ENCODE measurements at places on chromosomes 7 and 10. TPM values are rescaled to one million over a fixed set of nuclear protein-coding genes. Genes with fewer than 3 reads are reported as not detected.

Gene DENND11
- 36.5 TPM for total RNA-seq

DNA sequence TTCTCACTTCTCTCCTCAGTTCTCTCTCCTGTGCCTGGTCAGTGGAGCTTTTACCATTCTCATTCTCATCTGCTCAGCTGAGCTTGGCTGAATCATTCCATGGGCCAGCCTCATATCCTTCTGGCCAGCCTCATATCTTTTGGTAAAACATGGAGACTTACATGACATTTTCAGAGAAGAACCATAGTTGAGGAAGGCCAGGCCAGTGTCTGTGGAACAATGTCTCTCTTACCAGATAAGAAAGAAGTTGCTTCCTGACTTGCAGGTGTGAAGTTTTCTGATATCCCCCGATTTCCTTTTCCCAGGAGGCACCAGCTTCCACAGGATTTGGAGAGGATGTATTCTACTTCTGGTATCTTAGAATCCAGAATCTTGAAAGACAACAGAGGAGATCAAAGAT is 24.7 kb downstream of the ST7 start:
- no peak for DNase-seq

DNA sequence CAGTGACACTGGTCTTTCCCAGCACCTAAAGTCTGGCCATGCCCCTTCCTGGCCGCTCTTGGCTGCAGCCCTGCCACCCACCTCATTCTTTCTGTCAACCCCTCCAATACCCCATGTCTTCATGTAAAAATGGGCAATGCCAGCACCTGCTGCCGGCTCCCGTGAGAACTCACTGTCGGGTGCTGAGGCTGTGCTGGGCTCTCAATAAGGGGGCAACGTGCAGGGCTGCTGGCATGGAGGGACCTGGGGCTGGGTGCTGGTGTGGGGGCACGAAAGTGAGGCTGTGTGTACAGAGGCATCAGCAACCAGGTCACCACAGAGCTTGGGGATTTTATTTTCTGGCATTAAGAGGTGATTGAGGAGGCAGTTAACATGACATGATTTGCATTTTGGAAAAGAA is 65.3 kb downstream of the ALOX5 start:
- DNase-seq = no peak

DNA sequence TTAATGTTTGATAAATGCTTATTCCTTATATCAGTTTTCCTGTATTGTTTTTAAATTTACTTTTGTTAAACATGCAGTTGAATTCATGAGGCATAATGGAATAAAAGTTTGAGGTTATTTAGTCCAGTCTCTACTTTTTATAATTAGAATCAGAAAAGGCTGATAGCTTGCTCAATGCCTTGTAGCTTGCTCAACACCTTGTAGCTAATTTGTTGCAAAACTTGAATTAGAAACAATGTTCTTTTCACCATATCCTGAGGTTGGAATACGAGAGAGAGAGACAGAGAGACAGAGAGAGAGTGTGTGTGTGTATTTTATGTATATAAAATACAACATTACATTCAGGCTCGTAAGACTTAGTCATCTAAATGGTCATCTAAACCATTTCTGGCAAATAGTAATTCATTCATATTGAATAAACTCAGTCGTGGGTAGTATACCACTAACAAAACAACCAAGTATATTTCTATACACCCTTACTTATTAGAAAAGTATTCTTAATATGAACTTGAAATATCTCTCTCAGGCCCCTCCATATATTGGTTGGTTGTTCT is 243.5 kb downstream of the ADK start:
- DNase-seq = no peak

DNA sequence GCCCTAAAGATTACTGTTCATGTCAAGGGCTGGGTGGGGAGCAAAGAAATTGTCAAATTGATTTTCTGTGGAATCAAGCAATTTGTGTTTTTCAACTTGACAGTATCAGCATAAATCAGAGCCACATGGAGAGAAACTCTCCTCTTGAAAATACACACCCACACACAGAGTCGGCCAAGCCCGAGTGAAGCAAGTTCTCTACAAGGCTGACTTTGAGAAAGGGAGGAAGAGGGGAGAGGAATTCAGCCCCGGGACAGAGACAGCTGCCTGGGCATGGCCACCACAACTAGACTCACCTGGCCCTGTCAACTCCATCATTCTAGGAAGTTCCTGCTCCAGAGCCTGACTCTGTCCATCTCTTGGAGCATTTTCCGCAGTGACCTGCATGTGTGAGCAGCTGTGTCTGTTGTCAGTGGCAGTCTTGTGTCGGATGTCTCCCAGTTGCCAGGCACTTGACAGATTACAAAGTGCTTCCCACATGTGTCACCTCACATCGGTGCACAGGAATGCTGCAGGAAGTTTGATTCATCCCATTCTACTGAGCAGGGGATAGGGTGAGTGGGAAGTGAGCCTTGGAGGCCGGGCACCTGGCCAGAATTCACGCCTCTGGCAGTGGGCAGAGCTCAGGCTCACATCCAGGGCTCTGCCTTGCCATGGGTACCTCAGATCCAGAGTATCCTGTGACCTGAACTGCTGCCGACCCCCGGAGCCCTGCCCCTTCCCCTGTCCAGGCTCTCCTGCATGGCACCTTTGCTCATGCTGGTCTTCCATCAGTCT is 37.9 kb downstream of the ADAM12 start:
- DNase-seq = no peak

Gene GTF2IRD1
- 16.7 TPM for total RNA-seq

Gene ZFYVE27
- 46.4 TPM for total RNA-seq

GRCh38 chr10:19499291-19499770 is 316.9 kb upstream of the PLXDC2 start:
- no peak for DNase-seq

GRCh38 chr7:80815733-80816132 is 103.1 kb downstream of the SEMA3C start:
- no peak for DNase-seq

DNA sequence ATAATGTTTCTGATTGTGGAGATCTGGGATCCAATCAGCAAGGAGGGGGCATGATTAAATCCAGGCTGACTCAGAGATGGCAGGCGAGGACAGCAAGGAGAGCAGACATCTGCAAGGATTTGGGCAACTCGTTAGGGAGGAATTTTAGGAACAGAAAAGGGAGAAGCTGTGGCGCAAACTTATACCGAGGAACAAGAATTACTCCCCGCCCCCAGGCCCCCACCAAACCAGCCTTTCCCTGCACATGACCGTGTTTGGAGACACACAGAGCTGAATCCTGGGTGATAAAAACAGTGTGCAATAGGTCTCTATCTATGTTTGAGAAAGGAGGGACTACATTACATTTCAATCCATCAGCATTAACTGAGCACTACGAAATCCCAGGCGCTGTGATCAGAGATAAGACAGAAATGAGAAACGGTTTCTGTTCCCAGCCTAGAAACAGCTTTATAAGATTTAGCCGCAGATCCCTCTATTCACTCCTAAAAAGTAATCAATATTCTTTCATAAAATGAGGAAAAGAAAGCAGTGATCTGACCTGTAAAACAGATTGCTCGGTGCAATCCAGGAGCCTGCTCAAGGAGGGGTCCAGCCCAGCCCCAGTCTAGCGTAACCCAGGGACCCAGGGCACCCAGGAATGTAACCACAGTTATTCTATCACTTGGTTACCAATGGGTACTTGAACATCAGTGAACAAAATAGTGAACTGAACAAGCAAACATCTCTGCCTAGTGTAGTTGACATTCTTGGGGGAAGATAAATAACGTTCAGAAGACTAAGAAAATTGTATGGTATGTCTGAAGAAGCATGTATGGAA is 37.2 kb upstream of the RAPGEF5 start:
- no peak for DNase-seq

DNA sequence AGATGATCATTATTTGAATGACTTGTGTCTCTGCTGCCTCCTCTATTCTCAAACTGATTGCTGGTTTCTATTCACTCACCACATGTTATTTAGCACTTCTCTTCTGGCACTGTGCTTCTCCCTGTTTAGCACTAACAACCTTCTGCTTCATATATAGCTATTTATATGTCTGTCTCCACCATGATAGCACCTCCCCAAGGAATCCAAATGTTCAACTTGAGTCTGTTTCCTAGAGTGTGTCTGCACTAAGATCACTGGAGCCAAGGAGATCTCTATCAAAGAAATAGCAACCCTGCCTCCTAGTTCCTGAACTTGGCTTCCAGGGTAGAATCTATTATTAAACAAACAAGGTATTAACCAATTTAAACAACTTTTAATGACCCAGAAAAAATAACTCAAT is 104.5 kb downstream of the CYP26A1 start:
- no peak for DNase-seq

GRCh38 chr7:48497521-48497920 is 326.3 kb downstream of the ABCA13 start:
- no peak for DNase-seq

Gene TCAF2
- 3.4 TPM for total RNA-seq

GRCh38 chr10:62831346-62831745 is 15.2 kb upstream of the EGR2 start:
- DNase-seq = no peak

DNA sequence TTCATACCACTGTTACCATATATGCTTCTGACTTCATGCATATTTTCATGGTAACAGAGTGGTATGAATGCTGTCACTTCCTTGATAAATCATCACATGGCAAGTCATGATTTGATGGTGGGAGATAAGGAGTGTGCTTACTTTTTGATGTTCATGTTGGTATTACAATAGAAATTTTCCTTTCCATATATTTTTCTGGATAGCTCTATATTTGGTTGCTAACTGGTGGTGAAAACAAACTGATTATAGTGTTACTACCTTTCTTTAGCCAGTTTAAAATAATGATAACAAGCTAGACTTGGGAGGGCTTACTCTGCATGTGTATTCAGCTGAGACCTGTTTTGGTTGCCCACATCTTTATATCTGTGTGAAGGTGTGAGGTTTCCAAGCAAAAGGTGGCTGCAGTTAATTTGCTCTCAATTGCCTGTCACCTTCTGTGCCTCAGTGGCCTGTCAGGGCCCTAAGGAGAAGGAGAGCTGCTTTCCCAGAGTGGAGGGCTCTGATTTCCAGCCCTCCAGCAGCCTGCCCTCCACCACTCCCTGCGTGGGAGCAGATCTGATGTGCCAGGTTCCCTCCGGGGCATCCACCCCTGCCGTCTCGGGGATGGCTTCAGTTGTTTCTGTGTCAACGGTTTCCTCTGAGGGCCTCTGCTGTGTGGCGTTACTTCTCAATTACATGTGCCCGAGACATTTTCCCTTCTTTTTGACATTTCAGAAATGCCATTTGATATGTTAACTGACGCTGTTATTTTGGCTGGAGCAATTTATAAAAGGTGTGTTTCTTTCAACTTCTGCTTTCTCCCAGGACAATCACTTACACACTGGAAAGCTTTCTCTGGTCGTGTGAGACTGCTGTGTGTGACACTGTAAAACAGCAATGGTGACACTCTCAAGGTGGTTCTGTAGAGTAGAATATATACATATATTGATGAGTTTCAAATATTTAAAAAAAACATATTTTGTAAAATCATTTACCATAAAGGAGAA is 107.7 kb upstream of the KLF6 start:
- no peak for DNase-seq

DNA sequence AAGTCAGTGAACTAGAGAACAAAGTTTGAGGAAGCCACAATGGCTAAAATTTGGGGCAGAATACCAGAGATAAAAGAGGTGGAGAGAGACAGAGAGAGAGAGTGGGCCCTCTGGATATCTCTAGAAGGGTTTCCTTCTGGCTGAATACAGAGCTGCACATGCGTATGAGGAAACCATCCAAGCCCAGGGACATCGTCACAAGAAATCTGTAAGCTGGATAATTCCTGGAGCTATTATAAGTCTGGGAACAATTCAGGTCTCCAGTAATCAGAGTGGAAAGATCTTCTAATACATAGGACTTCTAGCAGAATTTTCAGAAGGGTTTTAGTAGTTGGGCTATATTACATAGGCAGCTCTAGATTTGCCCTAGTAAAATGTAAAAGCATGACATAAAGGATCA is 415.7 kb upstream of the MTPN start:
- no peak for DNase-seq

Gene DKK1
- total RNA-seq = 0.27 TPM

Gene POR
- total RNA-seq = 154 TPM

- no peak for DNase-seq
Observed at GRCh38 chr7:139153832-139154231, 44.3 kb upstream of the ZC3HAV1 start.

DNA sequence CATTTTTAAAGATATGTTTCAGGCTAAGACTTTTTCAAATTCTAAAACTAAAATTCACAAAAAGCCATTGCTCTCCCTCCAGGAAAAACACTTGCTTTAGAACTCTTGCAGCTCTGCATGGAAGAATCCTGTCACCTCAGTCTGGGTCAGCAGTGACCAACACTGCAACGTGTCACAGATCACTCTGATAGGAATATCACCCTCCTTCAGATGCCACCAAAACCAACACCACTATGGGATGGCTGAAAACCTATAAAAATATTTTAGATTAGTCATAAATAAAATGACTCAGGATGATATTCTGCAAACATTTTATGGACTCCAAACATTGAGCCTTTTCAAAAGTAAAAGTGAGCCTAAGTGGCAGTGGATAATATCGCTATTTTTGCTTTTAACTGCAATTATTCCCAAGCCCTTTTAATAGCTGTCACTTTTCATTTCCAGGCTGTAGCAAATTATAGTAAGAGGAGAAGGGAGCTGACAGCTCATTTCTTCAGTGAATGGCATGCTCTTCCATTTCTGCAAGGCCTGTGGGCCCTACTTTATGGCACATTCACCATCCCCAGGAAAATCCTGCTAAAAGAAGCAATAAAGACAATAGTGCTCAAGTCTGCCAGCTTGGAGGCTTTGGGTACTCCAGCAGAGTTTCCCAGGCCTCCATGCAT is 21.3 kb downstream of the ELMO1 start:
- DNase-seq = no peak

DNA sequence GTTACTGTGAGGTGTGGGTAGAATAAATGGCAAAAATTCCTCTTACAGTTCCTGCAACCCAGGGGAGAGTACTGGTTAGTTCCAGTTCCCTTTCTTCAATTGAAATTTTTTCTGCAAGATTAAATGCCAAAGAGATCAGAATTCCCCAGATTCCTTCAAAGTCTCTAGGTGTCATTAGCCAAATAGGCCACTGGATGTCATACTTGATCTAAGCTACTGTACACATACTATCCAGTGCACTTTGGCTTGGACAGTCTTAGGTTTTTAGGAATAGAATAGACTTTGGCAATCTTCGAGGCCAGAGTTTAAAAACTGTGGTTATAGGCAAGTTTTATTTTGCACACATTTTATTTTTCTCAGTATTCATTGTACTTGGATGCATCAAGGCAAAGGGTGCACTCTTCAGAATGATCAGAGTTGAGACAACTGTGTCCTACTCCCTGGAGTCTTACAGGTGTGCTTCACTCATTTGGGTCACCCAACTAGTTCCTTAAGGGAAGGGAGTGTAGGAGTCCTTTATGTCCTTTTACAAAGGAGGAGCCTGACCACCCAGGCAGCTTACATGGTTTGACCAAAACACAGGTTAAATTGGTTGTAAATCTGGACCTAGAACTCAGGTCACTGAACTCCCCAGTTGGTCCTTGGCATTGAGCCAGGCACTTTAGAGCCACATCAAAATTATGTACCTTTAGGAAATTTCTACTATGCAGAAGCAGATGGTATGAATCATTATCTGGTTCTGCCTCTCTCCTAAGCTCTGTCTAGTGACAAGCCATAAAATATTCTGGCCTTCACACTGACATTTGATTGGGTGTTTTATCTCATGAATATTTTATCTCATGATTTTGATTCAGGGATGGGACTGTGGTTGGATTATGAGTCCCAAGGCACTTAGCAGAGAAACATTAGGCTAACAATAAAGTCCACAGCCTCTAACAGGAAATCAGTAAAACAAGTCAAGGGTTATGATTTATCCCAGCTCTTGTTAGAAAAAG is 49.5 kb downstream of the ASAH2B start:
- no peak for DNase-seq

- DNase-seq = no peak
Observed at GRCh38 chr10:123634221-123634620, 31.9 kb upstream of the GPR26 start.

Gene ARF5
- total RNA-seq = 223 TPM

Gene TBC1D12
- total RNA-seq = 58.0 TPM
